ENCODE measurements at places on chromosomes 4 and X.

DNA sequence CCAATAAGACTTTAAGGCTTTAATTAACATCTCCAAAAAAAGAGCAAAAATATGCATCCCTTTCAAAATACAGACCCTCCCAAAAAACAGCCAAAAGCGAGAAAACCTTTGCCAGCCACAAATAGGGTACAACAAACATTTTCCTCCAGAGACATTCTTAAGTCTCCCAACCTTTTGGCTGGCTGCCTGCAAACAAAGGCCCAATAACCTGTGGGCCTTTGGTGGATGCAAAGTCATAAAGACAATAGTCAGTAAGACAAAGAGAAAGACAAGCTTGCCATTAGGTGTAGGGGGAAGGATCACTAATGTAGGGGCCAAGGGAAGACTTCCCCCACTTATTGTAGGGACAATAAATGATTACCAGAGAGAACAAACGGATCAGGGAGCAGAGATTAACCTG, 215.5 kb upstream of the ZFP42 start:
- no peak for DNase-seq

DNA sequence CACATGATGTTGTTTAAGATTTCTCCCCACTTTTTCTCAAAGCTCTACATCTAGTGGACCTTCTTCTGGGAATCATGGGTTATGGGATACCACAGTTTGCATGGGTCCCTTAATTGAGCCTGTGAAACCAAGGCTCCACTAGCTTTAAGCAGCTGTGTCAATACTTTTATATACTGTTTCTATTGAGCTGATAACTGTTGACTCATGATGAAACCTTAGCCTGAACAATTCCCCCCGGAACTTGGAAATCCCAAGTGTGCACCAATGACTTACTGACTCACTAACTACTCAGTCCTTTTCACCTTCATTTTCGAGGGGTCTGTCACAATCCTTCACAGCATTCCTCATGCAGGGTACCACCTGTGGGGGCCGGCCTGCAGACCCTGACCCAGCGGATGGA, 12.7 kb upstream of the SPIN4 start:
- DNase-seq, result no peak

DNA sequence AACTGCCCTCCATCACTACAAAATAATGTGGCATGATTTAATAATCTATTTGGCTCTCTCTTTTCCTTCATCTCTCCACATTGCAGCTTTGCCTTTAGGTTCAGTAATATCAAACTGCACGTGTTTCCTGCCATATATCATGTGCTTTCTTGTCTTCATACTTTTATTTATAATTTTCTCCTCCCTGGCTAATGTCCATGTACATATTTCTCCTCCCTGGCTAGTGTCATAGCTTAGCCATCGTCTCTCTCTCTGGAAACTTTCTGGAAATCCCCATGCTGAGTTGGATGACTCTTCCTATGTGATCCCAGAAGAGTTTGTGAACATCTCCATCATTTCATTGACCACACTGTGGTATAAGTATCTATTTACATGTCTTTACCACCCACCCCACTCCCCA, 21.3 kb upstream of the PDGFC start:
- DNase-seq, result no peak

GRCh38 chr4:26450418-26450817, 39.9 kb downstream of the CCKAR start:
- DNase-seq, result no peak

- no peak for DNase-seq
Measured at GRCh38 chr4:15996773-15997172, 33.8 kb upstream of the FGFBP2 start.

DNA sequence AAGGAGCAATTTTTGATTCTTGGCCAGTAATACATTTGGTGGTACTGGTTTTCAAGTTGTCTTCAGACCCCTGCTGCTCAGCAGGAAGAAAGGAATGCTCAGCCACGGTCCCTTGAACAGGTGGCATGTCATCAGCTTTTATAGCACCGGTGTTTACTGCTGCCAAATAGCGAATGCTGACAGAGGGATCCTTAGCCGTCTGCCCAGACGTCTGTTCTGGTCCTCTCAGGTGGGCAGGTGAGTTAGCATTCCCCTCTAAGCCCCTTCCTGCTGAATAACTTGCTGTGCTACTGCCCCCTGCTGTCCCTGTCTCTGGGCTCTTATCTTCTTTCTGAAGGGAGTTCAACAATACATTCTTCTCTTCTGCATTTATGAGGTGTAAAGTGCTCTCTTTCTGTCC, 28.4 kb downstream of the BOD1L1 start:
- no peak for DNase-seq

- DNase-seq, result no peak
Measured at GRCh38 chrX:68114573-68115129, 318.6 kb downstream of the OPHN1 start.

DNA sequence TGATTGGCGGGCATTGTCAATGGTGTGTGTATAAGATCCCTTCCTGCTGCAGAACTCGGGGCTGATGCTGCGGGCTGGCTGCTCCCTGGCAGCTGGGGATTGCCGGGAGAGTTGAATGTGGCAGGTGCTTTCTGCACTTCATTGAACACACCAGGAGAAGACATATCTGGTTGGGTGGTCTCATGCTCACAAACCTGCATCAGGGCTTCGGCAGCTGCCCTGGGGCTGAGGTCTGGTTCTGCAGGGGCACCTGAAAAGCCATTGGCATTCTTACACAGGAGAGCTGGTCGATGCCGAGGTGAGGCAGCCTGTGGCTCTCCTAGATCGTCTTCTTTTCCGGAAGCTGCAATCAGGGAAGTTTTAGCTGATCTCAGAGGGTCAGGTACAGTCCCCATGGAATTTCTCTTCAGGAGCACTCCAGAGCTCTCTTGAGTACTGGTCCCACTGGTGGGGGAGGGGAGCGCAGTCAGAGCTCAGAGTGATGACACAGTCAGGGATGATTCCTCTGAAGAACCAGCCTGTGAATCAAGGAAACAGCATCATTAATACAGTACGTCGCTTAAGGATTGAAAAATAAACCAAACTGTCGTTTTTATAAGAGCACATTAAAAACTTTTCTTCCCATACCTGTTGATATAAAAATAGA, 57.8 kb downstream of the GPRIN3 start:
- no peak for DNase-seq

- DNase-seq, result no peak
Measured at GRCh38 chr4:85200106-85200505, 233.6 kb upstream of the WDFY3 start.

DNA sequence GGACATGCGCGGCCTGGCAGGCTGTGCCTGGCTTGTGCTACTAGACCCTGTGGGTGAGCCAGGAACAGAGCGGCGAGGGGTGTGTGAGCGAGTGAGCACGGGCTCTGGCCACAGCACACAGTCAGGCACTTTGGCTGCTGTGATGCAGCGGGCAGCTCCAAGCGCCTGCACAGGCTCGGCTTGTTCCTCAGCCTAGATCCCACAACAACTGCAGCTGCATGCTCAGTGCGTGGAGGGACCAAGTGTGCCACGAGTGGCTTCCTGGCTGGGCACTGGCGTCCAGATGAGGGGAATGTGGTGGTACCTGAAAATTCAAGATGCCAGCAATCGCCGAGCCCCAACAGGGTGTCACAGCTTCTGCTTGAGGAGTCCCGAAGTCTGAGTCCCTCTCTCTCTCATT, 1056.6 kb downstream of the RAPGEF2 start:
- DNase-seq, result no peak

DNA sequence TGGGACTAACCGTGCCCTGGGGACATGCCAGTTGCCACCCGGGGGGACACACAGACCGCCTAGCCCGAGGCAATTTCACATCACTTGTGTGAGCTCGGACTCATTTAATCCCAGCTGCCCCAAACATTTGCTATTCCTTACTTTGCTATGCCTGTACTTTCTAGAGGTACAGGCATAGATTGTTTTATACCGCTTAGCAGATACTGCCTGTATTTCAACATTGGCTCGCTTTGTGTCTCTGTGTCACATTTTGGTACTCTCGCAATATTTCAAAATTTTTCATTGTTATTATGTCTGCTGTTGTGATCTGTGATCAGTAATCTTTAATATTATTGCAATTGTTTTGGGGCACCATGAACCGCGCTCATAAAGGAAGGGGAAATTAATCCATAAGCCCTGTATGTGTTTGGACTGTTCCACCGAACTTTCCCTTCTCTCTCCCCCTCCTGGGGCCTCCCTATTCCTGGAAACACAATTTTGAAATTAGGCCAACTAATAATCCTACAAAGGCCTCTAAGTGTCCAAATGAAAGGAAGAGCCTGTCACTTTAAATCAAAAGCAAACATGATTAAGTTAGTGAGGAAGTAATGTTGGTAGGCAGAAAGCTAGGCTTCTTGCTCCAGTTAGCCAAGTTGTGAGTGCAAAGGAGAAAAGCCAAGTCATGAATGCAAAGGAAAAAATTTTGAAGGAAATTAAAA, 568 bp upstream of the CASP6 start:
- no peak for DNase-seq

DNA sequence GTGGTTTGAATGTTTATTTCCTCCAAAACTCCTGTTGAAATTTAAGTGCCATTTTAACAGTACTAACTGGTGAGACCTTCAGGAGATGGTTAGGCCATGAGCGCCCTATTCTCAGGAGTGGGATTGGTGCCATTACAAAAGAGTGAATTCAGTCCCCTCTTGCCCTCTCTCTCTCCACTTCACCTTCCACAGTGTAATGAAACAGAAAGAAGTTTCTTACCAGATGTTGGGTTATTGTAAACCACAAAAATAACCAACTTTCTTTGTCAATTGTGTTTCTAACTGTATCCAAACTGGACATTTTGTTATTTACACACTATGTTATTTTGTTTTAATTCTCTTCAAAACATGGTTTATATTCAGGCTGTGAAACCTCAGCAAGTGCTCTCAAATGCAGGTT, 1734.3 kb downstream of the PCDH7 start:
- no peak for DNase-seq

DNA sequence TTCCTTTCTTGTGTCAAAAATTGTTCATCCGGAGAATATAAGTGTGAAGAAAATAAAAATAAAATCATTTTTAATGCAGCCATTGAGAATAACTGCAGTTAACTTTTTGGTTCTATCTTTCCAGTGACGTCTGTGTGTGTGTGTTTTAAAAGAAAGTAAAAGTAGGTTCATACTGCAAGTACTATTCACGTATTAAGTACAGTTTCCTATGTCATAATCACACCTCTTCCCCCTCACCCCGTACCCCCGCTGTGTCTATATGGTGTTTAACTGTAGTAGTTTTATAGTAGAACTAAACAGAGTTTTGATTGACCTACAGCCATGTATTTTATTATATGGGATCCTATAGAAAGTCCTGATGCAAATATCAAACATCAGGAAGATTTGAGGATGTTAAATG, 78.5 kb upstream of the CLCN4 start:
- no peak for DNase-seq

GRCh38 chr4:40662962-40663604, 33.4 kb upstream of the RBM47 start:
- DNase-seq, result no peak

DNA sequence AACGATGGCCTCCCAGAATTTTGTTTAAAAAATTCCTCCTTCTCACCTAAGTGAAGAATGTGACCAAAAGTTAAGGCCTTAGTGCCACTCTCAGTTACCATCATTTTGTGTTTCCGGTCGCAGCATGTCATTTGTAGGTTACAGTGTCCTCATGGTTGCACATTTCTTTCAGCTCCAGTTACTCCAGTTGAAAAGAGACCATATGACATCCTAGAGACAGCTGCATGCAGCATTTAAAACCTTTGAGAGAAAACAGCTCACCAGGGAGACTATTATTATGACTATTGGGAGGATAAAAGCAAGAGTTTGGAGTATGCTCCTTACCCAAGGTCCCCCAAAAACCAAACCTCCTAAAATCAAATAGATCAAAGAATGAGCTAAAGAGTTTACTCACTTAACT, 45.8 kb downstream of the MGARP start:
- no peak for DNase-seq

- DNase-seq, result no peak
Measured at GRCh38 chrX:114800719-114801118, 216.7 kb downstream of the IL13RA2 start.

GRCh38 chr4:7320206-7320797, 114.4 kb downstream of the PSAPL1 start:
- no peak for DNase-seq

GRCh38 chr4:120155287-120155686, 88.6 kb upstream of the MAD2L1 start:
- DNase-seq, result no peak

- no peak for DNase-seq
Measured at GRCh38 chr4:54296548-54297203, 67.6 kb downstream of the PDGFRA start.

DNA sequence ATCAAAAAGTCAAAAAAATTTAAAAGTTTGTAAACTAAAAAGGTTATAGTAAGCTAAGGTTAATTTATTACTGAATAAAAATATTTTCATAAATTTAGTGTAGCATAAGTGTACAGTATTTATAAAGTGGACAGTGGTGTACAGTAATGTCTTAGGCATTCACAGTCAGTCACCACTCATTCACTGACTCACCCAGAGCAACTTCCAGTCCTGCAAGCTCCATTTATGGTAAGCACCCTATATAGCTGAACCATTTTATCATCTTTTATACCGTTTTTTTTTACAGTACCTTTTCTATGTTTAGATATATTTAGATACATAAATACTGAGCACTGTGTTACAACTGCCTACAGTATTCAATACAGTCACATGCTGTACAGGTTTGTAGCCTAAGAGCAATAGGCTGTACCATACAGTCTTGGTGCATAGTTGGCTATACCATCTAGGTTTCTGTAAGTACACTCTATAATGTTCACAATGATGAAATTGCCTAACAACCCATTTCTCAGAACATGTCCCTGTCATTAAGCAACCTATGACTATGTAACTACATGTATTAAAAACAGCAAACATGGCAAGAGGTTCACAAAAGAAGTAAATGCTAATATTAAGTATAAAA, 18.6 kb downstream of the ACSL4 start:
- no peak for DNase-seq

GRCh38 chr4:52716364-52717151, 34.7 kb downstream of the ERVMER34-1 start:
- DNase-seq, result no peak

- no peak for DNase-seq
Measured at GRCh38 chr4:87342872-87343271, 20.2 kb upstream of the HSD17B13 start.

GRCh38 chrX:1807301-1807731, 192.5 kb downstream of the ASMT start:
- DNase-seq, result no peak

DNA sequence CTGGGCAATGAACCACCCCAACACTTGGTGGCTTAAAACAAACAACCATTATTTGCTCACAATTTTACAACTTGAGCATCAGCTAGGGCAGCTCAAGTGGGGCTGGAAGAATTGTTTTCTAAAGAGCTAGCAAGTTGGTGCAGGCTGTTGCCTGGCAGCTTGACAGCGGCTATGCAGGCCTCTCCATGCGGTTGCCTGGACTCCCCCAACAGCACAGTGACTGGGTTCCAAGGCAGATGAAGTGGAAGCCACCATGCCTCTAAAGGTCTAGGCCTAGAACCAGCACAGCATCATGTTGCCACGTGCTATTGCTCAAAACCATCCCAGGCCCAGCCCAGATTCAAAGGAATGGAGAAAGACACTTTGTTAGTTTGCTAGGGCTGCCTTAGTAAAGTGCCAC, 114.8 kb downstream of the BCOR start:
- no peak for DNase-seq

Measured in stimulated activated CD8-positive, alpha-beta memory T cell treated with anti-CD3 and anti-CD28 coated beads, Interleukin-15, amount 100 ng/mL, for 48 hours (primary cell).